ENCODE measurements at places on chromosomes 12 and 14.

DNA sequence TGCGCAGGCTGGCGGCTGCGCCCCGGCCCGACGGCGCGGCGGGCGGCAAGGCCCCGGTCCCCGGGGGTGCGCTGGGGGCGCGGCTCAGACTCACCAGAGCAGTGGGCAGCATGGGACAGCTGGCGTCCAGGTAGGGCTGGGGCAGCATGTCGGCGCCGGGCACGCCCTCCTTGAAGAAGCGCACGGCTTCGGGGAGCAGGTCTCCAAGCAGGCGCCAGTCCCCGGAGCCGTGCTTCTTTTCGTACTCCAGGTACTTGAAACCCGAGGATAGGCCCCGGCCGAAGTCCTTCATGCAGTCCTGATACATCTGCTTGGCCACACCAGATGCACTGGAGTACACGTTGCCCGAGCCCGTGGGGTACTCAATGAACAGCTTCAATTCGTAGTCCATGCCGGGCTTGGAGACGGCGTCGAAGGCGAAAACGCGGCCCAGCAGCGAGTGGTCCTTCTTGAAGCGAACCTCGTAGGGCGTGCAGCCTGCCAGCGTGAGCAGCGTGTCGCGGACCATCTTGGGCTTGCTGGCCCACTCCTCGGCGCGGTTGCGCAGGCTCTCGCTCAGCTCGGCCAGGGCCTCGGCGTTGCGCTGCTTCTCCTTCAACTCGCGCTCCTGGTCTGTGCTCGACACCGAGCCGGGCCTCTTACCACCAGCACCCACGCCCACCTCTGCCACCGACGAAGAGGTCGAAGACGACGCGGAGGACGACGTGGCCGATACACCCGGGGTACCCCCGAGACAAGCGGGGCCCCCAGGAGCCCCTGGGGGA is 2.2 kb downstream of the IRF2BPL start:
- no peak for DNase-seq

- no peak for DNase-seq
These were observed 30.8 kb downstream of the KTN1 start for GRCh38 chr14:55610713-55611370.

GRCh38 chr12:24947541-24948419 is 1.1 kb downstream of the BCAT1 start:
- DNase-seq: no peak

- DNase-seq: no peak
These were observed 188.4 kb downstream of the NRXN3 start for GRCh38 chr14:78358591-78358990.

DNA sequence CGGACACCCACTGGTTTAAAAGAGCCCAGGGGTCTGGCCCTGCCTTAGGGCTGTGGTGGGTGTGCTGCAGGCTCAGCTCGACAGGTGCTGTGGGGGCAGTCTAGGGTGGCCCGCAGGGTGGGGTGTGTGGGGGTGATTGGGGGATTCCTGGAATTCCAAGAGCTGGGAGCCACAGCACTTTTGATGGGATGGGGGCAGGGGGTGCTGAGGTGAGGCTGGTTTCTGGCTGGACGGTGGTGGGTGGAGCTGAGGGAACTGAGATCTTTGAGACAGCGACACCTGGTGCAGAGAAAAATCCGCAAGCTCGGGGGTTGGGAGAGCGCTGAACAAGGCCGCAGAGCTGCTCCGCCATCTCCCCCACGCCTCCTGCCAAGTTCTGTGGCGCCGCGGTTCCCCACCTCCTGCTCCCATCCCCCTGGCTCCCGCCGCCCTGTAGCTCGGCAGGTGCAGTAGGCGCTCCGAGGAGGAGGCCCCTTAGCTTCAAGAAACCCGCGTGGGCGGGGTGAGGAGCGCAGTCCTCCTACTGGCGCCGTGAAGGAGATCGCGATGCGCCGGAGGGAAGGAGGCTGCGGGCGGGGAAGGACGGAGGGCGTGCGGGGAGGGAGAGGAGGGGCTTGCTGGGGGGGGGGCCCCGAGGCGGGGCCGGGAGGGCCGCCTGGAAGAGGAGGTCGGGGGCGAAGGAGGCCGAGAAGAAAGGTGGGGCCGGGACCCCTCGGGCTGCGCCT is 1.3 kb upstream of the TEDC1 start:
- DNase-seq: no peak

DNA sequence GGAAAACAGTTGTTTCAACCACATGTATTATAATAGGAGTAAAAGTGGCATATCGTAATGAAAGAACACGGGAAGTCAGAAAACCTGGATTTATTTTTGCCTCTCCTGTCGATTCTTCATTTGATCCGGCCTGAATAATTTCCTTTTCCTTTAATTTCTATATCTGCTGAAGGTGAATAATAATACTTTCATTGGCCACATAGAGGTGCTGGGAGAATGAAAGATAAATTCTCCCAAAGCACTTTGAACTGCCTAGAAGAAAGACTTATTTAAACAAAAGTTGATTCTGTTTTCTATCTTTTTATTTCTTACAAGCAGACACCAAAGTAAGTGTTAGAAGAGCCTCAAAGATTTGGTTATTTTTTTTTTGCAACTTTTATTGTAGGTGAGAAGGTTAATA is 339.1 kb downstream of the RAD51B start:
- DNase-seq: no peak

GRCh38 chr12:32702473-32702872 is 23.4 kb downstream of the DNM1L start:
- no peak for DNase-seq

GRCh38 chr12:25552681-25553080 is 402 bp downstream of the LMNTD1 start:
- DNase-seq: no peak

- no peak for DNase-seq
These were observed 186.6 kb upstream of the OTX2 start for GRCh38 chr14:56996721-56997399.

GRCh38 chr14:89811954-89812575 is 142.5 kb downstream of the EFCAB11 start:
- DNase-seq: no peak

DNA sequence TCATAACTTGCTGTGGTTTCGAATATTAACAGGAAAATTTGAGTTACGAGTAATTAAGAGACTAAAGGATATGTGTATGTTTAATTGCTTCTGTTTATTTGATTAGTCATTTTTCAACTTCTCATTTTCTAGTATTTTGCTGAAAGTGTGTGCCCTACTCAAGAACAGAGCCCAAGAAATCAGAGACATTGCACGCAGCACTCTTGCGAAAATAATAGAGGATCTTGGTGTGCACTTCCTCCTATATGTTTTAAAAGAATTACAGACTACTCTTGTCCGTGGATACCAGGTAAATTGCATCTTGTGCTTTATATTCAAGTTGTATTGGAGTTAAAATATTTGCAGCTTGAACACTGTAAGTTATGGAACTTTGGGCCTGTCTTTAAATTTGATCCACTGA is 50.8 kb downstream of the ARL1 start:
- DNase-seq: no peak

DNA sequence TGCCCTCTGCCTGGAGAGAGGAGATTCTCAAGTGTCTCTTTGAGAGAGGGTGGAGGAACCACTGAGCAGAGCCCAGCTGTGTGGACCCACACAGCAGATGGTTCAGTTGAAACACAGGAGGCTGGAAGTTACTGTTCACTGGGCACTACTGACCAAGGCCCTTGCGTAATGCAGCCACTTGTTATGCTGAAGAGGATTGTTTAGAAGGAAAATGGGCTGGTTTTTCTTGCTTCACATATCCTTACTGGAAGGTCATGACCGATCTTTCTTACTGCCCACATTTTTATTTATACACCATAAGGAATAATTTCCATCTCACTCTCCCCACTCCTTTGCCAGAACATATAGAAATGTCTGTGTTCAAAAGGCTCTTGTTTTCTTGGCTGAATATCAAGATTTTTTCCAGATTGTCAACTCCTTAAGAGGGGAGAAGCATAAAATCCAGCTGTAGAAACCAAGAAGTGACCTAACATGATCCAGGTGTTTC is 375.1 kb upstream of the DDHD1 start:
- DNase-seq: no peak

GRCh38 chr14:33959692-33960151 is 8.8 kb upstream of the EGLN3 start:
- no peak for DNase-seq

DNA sequence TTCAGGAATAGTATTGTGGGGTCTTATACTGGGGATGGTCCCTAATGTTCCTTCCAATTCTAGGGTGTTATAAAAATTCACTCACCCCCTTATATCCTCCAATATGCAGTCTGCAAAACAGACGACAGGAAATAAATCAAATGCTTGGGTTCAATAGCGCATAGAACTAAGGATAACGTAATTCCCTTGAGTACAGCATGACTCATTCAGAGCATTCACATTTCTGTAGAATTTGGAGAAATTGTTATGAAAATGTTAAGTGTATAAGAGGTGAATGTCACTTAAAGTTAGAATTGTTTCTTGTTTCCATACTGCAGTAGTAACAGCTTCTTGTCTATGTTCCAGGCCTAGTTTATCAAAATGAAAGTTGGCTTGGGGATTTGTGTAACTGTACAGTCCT is 271.4 kb downstream of the RPS29 start:
- no peak for DNase-seq

- no peak for DNase-seq
These were observed 55.2 kb downstream of the SIX1 start for GRCh38 chr14:60594062-60594461.

DNA sequence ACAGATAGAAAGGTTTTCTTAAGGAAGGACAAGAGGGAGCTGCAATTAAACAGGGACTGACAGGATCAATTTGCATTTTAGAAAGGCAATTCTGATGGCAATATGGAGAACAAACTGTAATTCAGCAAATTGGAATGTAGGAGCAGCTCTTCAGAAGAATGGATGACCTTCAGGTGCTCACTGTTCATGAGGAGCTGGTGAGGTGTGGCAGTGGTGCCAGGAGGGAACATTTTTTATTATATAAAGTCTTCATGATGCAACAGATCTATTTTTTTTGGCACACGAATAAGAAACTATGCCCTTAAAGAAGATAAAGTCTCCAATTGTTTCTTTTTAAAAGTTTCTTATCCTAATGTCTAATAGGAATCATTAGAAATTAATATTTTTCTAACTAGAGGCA is 151.7 kb downstream of the SLC38A4 start:
- no peak for DNase-seq

All from vagina (tissue), 2 donors.